ENCODE measurements at places on chromosomes 5 and 9. TPM values are rescaled to one million over a fixed set of nuclear protein-coding genes. Genes with fewer than 3 reads are reported as not detected.

GRCh38 chr9:95528908-95529502, 12.2 kb upstream of the PTCH1 start:
- no peak for DNase-seq
- H3K27ac ChIP-seq = no peak overlapping the region
- H3K4me1 ChIP-seq = no peaks in the 10 kb centered on the region
- peaks cover 40% of the 10 kb centered on the region for H3K27me3 ChIP-seq

DNA sequence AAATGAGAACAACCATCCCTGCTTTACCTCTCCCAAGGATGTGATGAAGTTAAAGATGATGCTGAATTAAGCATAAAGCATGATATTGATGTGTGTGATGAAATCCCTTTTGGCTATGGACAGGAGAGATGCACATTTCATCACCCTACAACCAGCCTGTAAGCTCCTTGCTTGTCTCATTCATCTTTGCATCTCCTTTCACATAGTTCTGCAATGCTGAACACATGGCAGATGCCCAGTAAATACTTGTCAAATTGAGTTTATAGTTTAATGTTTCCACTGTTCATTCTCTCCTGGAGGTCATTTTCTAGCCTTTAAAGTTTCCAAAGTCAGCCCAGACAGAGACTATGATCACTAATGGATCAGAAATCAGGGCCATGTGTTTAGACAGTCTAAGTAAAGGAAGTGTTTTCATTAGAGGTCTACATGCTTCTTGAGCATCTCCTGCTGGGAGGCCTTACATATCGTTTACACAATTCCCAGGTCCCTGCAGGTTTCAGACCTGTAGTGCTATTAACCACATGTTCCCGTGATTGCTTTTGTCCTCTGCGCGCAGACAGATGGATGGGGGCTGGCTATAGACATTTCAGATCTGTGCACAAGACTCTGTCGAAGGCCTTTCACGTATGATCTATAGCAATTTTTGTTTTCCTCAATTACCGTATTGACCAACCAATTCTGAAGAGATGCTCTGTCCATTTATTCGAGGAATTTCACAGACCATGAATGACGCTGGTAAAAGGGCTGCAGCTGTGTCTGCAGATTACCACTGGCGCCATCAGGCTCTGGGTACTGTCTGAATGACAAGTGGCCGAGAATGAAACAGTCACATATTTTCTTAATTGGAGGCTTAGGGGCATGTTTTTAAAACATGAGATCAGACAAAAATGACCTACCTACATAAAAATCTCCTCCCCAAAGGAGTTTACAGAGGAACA, 49.0 kb upstream of the CKMT2 start:
- H3K27ac ChIP-seq = no peak overlapping the region
- no peak for DNase-seq
- H3K36me3 ChIP-seq = no peaks in the 10 kb centered on the region

The IFNA21 gene
- not detected for total RNA-seq

DNA sequence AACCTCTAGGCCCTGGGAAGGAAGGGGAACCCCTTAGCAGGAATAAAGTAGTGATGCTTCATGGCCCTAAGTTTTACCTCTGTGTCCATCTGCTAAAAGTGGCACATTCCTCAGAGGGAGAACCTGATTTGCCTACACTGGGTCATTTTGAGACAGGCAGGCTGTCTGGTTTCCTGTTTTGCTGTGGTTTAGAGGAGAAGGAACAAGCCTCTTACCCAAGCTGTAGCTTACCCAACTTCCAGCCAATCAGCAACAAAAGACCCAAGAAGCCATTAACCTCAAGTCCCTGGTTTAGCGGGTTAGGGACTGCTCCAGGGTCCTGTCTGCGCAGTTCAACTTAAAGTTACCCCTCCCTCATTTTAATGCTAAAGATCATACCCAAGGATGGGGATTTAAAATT, 411.0 kb downstream of the MAT2B start:
- DNase-seq = peak; percentile 26
- H3K36me3 ChIP-seq = peaks cover 31% of the 10 kb centered on the region
- peaks cover 76% of the 10 kb centered on the region for H3K4me1 ChIP-seq
- H3K4me3 ChIP-seq = peak overlapping the region; percentile 85
- peak overlapping the region; percentile 99 for H3K27ac ChIP-seq
- H3K27me3 ChIP-seq = no peaks in the 10 kb centered on the region

GRCh38 chr9:12930906-12931305, 156.1 kb downstream of the LURAP1L start:
- H3K36me3 ChIP-seq = no peaks in the 10 kb centered on the region
- no peaks in the 10 kb centered on the region for H3K4me1 ChIP-seq
- no peak for DNase-seq
- H3K27ac ChIP-seq = no peak overlapping the region
- H3K27me3 ChIP-seq = no peaks in the 10 kb centered on the region

Measured in activated B cell treated with CpG ODN at 0.5 μM for 24 hours (primary cell).